ENCODE measurements at places on chromosomes 3 and 15.
A peak's percentile ranks its signal among the peaks of the same experiment; 100 is the strongest.

DNA sequence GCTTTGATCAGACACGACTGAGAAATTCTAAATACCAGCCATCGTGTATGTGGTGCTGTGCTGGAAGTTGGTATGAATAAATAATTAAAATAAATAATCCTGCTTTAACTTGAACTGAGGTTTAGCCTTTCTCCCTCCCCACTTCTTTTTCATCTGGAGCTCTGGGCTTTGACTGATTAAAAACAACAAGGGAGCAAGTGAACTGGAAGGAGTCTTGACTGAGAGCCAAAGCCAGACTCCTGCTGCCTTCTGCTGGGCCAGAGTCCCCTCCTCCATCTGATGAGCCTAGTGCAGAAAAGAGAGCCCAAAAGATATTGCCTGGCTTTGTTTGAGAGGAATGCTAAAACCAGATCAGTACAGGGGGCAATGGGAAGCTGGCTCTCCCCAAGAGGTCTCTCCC is 96.0 kb downstream of the CCNL1 start:
- DNase-seq: no peak

GRCh38 chr3:104460477-104461406 is 906.0 kb upstream of the ALCAM start:
- no peak for DNase-seq

GRCh38 chr15:39701988-39702387 is 80.7 kb downstream of the FSIP1 start:
- DNase-seq: no peak

GRCh38 chr15:79897380-79897678 is 515 bp upstream of the MTHFS start:
- DNase-seq: no peak

DNA sequence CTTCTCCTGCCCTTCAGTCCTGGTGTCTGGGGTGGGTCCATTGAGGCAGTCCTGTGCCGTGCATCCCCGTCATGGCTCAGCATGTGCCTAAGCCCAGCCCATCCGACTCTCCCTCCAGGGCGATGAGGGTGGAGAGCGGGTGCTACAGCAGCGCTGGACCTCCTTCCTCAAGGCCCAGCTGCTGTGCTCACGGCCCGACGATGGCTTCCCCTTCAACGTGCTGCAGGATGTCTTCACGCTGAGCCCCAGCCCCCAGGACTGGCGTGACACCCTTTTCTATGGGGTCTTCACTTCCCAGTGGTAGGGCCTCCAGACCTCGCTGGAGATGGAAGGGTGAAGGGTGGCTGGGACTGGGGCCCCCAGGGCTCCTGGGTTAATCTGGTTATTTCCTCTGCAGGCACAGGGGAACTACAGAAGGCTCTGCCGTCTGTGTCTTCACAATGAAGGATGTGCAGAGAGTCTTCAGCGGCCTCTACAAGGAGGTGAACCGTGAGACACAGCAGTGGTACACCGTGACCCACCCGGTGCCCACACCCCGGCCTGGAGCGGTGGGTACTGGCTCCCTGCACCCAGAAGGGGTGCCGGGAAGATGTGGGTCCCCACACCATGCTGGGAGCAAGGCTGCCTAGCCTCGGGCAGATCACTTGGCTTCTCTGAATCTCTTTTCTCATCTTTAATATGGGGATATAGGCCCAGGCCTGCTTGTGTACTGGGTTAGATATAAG is 10.1 kb downstream of the CIB1 start:
- no peak for DNase-seq

DNA sequence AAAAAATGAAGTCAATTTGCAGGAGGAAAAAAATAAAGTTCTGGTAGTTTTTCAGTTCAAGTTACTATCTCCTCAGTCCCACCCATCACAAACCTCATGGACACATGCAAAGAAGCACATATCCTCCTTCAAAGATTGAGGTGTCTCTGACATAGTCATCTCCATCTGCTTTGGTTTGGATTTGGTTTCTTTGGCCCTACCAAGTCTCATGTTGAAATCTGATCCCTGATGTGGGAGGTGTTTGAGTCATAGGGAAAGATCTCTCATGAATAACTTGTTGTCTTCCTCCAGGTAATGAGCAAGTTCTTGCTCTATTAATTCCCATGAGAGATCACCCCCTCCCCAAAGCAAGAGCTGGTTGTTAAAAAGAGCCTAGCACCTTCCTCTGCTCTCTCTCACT is 446.8 kb downstream of the IGSF11 start:
- no peak for DNase-seq

GRCh38 chr3:111471831-111472230 is 70.2 kb upstream of the CD96 start:
- DNase-seq: no peak

DNA sequence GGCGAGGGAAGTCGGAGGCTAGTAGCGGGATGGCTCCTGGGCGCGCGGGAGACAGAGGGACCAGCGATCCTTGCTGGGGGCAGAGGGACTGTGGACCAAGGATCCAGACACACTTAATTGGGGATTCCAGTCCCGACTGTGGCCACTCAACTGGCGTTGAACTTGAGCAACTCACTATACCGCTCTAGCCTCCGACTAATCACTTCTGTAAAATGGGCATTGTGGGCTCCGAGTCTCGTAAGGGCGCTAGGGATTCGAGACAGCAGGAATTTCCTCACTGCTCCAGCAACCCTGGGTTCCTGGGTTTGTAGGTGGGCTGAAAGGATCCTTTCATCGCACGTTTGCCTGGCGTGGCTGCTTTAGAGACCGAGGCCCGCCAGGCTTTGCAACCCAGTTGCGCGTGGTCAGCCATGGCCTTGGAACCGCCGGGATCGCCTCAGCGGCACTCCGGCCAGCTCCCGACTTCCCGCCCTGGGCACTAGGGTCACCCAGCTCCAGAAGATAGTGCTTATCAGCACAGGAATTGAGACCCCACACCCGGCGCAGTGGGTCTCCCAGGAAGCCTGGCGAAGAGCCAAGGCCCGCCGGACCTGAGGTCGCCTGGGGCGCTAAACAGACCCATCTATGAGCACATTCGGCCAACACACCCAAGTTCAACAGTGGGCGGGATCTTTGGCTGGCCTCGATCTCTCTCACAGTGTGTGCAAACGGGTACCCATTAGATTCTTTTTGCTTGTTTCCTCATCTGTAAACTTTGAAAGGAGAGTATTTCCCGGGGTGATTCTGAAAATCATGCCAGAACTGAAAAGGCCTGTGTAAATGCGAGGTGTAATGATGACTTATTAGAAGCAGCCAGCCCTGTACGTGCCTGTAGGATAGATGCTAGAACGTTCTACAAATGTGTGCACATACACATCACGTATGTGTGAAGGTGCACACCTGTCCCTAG is 9.9 kb downstream of the FOXL2 start:
- no peak for DNase-seq

GRCh38 chr15:59232476-59232875 is 25.8 kb downstream of the LDHAL6B start:
- no peak for DNase-seq

DNA sequence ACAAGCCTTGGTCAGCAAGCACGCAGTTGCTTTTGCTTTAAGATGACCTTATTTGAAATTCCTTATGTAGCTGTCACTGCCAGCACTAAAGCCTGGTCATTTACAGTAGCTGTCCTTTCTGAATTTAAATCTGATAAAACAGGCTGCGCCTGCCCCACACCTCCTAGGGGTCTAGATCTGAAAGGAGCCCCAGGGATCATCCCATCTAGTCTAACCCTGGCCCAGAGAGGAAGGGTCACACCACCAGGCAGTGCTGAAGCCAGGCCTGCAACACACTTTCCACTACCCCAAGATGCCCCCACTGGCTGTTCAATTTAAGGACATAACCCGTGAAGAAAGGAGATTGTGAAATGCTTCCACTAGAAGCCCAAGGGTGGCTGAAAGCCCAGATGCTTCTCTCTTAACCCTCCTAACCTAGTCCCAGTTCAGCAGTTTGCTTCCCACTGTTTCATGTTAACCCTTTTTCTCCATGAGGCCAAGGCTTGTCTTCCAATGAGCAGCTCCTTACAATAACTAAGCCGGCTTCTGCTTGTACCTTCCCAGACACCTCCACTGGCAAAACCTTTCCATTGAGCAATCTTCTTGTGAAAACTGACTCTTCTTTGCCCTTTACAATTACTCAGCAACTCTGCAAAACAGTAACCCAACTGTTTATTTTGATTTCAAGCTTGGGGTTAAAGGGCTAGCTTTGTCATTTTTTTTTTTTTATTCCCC is 198.9 kb upstream of the LPP start:
- no peak for DNase-seq

GRCh38 chr3:112858410-112859069 is 11.9 kb upstream of the CD200R1L start:
- no peak for DNase-seq

- DNase-seq: no peak
Measured at GRCh38 chr3:153026026-153026425, 136.0 kb upstream of the RAP2B start.

GRCh38 chr15:63357731-63358130 is 23.9 kb downstream of the CA12 start:
- DNase-seq: no peak

- DNase-seq: no peak
Measured at GRCh38 chr15:51405693-51406523, 64.5 kb downstream of the GLDN start.

GRCh38 chr3:45972534-45973402 is 22.9 kb downstream of the FYCO1 start:
- no peak for DNase-seq

- DNase-seq: no peak
Measured at GRCh38 chr3:148083526-148084182, 614.0 kb upstream of the AGTR1 start.

DNA sequence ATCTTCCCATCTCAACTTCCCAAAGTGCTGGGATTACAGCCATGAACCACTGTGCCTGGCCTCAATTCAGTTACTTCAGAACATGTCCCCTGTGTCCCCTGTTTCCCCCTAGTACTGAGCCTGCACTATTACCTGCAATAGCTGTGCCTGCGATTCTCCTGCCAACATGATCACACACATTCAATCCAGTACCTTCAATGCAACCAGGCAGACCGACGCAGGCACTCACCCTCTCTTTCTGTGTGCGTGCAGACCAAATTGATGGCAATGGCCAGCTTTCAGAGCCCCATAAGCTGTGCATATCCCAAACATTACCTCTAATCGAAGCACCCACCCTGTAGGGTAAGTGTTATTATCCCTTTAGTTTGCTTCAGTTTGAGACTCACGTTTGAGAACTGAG is 73.0 kb upstream of the EPHB3 start:
- DNase-seq: no peak

GRCh38 chr3:13110678-13111116 is 37.5 kb upstream of the IQSEC1 start:
- peak; percentile 35 for DNase-seq

DNA sequence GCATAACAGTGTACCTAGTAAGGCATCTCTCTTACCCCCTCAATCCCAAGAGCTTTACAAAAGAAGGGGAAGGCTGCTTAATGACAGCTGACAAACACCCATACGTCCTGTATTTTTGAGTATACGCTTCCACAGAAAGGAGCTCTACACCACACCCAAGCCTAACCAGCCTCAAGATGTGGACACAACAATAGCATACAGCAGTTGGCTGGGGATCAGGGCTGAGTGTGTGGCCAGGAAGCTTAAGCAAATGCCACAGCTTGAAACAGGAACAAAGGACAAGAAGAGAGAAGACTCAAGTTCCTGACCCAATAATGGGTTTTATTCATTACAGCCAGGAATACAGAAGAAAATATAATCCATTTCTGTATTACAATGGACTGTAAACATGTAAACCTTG is 6.9 kb downstream of the HEXA start:
- no peak for DNase-seq

GRCh38 chr3:153397794-153398193 is 235.8 kb downstream of the RAP2B start:
- DNase-seq: no peak

- no peak for DNase-seq
Measured at GRCh38 chr3:32202496-32202895, 36.0 kb upstream of the CMTM8 start.

DNA sequence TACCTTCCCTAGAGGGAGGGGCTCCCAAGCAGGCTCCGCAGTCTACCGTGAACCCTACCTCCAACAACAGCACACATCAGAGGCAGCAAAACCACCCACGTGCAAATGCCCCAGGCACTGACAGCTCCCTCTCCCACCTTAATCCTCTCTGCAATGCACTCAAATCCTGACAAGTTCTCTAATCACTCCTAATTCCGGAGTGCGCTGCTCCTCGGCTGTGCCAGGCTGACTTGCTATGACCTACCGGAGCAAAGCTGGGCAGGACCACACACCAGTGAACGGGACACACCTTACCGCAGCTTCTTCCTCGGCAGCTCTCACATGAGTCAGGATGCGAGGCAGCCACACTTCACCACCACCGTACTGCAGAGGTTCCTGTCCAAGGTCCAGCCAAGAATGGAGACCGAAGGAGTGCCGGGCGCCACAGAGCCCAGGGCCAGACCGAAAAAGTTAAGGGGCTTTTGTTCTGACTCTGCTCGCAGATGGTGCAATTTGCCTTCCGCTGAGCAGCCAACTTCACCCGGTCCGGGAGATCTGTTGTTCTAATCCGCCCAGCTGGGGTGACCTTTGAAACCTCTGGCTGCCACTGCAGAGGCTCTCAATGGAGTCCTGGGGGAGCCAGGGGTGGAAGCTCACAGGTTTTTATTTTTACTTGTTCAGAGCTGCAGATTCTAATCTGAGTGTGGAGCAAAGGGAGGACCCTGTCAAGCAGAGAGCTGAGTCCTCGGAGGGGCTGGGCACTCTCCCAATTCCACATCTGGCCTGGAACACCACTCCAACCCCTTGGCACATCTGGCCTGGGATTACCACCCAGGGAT is 84.4 kb downstream of the MYLK start:
- no peak for DNase-seq

DNA sequence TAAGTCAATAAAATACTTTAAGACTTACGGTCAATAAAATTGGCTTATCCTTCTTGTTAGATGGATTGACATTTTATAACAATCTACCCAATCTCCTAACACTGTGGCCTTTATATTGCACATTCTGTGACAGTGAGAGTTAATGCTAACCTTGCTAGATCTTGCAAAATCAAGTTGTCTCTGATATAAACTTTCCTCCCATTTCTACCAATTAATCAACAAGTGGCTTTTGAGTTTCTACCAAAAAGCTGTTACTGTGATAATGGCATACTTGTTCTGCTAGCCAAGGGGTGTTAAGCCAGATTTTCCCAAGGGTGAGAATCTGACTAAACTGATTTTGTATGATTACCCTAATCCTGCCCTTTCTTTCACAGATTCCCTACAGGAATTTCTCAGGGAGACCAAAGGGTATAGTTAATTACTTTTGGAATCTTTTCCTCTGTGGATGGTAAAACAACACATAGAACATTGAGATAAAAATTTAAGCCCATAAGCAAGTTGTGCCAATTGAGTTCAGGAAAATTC is 174.1 kb upstream of the SUCLG2 start:
- DNase-seq: no peak

DNA sequence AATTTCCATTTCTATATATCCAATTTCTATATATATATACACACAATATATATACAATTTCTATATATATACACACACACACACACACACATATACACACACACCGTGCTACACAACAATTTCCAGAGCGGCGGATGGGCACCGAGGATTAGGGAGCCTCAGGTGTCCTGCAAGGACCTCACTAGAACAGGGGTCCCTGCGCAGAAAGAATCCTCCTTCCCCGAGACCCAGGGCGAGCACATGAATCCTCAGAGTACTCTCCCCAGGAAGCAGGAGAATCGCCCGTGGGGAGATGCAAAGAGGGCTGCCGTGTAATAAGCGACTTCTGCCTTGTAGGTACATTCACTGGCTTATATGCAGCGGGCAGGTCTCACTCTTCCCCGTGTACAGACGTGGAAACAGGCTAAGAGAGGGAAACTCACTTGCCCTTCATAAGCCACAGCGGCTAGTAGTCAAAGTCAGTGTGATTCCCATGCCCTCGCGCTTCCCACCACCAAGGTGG is 467 bp downstream of the PIF1 start:
- DNase-seq: no peak

All from GM18507 (cell line).